ENCODE measurements at places on chromosomes 7 and 10.

GRCh38 chr7:115552766-115553165 lies 477.8 kb downstream of the TFEC start:
- no peak for DNase-seq

- DNase-seq = no peak
Observed at GRCh38 chr10:91820144-91820543, 21.9 kb downstream of the TNKS2 start.

- DNase-seq = no peak
Observed at GRCh38 chr10:130341356-130341755, 205.2 kb downstream of the GLRX3 start.

GRCh38 chr7:134828361-134828760 lies 48.9 kb downstream of the CALD1 start:
- DNase-seq = no peak

- DNase-seq = no peak
Observed at GRCh38 chr7:65731562-65732035, 141.3 kb upstream of the VKORC1L1 start.

GRCh38 chr7:49718760-49719159 lies 54.7 kb upstream of the VWC2 start:
- no peak for DNase-seq

GRCh38 chr7:122027058-122027457 lies 117.0 kb downstream of the AASS start:
- no peak for DNase-seq

GRCh38 chr10:70426823-70427222 lies 14.7 kb downstream of the NODAL start:
- no peak for DNase-seq

GRCh38 chr7:35729061-35729783 lies 34.3 kb upstream of the HERPUD2 start:
- no peak for DNase-seq

GRCh38 chr10:34626158-34626880 lies 188.8 kb downstream of the PARD3 start:
- DNase-seq = no peak

DNA sequence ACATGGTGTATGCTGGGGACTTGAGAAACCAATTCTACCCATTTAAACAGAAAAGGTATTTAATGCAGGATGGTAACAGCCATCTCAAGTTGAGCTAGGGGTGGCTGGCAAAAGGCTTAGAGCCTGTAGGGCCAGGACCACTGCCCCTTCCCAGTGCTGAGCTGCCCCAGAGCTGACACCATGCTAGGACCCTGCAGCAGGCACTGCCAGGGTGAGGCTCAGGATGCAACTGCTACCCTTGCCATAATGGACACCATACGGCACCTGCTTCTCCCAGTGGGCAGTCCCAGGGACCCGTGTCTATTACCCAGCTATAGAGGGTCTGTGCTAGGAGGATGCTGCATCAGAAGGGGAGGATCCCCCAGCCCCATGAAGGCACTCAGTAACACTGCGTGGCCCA lies 160.7 kb upstream of the ADCY1 start:
- no peak for DNase-seq

DNA sequence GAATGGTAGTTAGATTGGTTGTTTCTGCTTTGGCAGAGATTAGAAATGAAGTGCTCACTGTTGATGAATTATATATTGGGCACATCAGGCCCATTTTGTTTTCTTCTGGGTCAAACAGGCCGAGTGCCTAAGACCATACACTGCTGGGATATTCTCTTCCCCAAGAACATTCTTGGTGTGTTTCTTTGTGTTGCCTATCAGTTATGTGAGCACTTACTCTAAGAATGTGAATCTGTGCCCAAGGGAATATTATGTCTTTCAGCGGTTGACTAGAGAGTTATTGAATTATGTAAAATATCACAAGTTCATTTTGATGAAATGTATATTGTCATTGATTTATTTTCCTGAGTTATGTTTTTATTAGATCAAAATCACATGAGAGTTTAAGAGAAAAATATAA lies 255.5 kb upstream of the SMIM30 start:
- DNase-seq = no peak

DNA sequence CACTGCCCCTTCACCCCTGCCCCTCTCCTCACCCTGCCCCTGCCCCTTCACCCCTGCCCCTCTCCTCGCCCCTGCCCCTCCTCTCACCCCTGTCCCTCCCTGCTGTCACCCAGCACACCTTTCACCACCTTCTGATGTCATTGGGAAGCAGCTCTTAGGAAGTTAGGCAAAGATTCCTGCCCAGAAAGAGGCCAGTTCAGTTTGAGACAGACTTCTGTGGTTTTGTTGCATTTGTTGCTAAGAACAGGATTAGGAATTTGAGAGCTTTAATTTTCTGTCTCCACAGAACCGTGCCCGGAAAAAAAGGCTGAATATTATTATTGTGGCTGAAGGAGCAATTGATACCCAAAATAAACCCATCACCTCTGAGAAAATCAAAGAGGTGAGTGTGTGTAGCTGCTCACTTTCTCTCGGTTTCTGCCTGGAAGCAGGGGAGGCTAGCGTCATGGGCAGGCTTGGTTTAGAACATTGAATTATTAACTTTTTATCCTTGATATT lies 39.6 kb downstream of the PFKP start:
- no peak for DNase-seq

GRCh38 chr7:101245147-101245668 lies 327 bp upstream of the FIS1 start:
- no peak for DNase-seq

DNA sequence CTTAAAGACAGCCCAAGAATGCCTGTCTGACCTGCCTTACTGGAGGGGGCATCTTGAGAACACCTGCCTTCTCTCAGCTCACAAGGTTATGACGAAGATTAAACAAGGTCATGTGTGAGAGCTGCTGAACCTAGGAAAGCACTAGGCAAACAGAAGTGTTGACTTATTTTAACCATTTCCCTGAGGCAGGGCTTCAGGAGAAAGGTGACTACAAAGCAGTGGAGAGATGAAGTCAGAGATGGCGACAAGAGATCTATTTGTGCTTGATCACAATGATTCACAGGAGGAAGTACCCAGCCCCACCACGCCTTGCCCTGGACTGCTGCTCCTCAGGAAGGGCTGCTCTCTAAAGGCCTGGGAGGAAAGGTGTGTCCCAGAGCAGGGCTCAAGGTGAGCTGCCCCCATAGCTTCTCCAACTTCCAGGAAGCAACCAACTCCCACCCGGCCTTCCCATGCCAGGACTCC lies 27.8 kb downstream of the STN1 start:
- no peak for DNase-seq

DNA sequence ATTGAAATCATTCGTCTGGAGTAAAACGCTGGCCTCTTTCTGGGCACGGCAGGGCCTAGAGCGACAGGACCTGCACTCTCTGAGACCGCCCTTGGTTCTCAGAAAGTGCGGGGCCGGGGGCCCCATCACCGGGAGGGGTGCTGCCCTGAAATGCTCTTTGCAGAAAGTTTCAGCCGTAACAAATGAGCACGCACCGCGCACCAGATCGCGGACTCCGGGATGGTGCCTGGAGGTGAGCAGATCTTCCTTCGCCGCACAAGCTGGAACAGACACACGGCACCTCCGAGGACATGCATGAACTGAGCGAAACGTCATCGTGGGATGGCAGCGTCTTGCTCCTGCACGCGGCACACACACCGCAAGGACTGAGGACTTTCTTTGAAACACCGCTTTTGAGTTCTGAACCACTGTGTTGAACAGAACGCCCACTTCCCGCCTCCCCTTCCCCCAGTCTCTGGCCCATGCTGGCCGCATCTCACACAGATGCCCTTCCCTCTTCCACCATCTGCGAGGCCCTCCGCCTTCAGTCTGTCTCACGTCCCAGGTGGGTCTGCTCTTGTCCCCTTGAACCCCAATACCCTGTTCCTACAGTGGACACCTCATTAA lies 538.7 kb upstream of the MGMT start:
- DNase-seq = no peak

DNA sequence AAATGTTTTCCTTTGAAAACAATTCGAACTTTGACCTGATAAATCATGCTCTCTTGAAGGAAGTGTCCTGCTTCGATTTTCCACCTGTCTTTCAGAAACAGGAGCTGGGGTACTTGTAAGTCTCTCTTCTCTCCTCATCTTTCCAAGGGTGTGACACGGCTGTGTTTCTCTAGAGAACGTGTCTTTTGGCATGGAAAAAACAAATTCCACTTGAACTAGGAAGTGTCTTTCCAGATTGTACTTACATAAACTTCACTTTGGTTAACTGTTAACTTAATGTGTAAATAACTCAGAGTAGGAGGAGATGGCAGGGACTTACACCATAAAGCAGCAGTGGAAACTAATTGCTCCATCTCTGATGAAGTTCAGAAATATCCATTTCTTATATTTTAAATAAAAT lies 4.2 kb upstream of the CALCR start:
- DNase-seq = no peak

DNA sequence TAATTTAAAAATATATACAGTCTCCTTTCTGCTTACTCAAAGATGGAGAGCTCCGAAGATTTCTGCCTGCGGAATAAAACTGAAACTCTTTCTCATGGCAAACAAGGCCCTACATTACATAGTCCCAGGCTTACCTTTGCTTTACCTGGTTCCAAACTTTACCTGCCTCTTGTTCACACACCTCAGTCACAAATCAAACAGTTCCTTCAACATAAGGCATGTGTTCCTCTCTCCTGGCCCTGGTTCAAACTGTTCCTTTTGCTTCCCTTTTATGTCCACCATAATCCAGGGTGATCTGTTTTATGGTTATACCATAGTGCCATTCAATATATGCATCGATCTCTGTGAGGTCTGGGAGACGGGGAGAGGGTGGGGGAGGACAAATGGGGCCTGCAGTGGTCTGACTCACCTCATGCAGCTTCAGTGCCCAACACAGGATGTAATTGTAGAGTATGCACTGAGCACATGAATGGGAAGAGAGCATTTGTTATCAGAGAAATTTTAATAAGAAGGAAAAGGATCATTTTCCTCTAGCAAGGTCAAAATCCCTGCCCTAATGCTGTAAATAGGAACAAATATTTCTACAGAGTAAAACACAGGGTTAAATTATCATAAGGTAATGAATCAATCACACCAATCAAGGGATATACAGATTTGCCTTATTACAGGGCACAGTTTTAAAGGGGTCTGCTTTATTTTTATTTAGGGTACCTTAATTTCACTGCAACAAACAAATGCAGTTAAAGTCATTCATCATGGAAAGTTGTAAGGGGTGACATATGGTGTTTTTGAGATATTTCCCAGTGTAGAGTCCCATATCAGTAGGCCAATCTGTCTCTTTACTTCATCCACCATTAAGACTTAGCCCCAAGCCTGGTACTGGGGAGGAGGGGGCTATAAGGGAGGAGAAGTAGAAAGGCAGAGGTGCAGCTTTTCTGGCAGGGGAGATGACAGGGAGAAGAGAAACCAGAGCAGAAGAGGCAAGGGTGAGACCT lies 88.8 kb upstream of the PDE1C start:
- no peak for DNase-seq

GRCh38 chr10:79431428-79431827 lies 14.0 kb downstream of the ZCCHC24 start:
- no peak for DNase-seq

- DNase-seq = no peak
Observed at GRCh38 chr10:95428701-95429100, 132.5 kb downstream of the SORBS1 start.

- DNase-seq = no peak
Observed at GRCh38 chr7:24609059-24609458, 35.8 kb downstream of the PALS2 start.

DNA sequence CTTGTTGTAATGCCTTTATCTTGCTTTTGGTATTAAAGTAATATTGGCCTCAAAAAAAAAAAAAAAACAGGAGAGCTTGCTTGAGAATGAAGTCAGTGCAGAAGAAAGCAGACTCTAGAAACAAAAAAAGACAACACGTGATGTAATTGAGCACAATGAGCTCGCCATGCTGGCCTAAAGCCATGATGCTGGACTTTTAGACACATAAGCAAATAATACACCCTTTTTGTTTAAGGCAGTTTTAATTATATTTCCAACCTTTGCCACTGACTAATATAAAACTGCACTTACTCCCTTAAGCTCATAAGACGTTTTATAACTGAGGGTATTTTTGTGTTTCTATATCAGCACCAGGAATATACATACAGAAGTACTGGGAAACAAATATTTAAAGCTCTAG lies 798.3 kb downstream of the KCNMA1 start:
- no peak for DNase-seq

- no peak for DNase-seq
Observed at GRCh38 chr10:11328264-11329061, 283.0 kb downstream of the USP6NL start.

DNA sequence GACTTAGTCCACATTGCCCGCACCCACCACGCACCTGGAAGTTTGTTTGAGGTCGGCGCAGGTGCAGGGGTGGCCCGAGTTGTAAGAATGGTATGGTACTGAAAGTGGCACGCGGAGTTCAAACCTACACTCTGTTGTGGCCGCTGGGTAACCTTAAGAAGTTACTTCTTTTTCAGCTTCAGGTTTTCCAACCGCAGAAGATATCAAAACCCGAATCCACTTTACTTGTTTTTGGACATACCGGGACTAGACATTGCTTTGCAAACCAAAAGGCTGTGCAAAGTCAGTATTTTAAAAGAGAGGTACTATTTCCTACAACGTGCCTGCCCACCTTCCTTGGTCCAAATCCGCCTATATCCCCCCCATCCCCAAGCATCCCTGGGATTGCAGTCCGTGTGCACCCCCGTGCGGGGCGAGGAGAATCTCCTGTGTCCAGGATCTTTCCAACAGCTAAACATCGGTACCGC lies 1.0 kb downstream of the IGFBP3 start:
- DNase-seq = no peak

DNA sequence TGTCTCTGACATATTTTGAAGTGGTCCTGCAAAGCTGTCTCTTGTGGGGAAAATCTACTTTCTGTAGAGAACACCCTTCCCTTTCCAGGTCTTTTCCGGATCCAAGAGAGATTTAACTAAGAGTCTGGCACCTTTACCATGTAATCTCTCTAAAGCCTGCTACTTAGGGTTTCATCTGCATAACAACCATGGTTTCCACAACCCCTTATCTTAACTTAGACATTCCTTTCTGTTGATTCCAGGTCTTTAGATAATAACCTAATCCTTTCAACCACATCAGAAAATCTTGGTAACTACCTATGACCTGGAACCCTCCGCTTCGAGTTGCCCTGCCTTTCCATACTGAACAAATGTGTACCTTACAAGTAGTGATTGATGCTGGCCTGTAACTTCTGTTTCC lies 243.6 kb upstream of the PTER start:
- DNase-seq = no peak

- DNase-seq = no peak
Observed at GRCh38 chr7:115128154-115128553, 206.3 kb downstream of the MDFIC start.

DNA sequence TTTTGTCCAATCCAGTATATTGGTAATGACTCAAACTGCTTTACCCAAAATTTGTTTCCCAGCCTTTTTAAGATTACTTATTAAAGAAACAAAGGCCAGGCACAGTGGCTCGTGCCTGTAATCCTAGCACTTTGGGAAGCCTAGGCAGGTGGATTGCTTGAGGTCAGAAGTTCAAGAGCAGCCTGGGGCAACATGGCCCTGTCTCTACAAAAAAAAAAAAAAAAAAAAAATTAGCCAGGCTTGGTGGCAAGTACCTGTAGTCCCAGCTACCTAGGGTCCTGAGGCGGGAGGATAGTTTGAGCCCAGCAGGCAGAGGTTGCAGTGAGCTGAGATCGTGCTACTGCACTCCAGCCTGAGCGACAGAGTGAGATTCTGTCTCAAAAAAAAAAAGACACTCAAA lies 7.0 kb upstream of the ARHGAP12 start:
- no peak for DNase-seq

- DNase-seq = no peak
Observed at GRCh38 chr10:3389130-3389529, 216.5 kb upstream of the PITRM1 start.

All from T follicular helper cell (primary cell).